DMS 273 treated with DMSO at 0.1 percent for 48 hours (cell line): ENCODE measurements at places on chromosomes 6 and 20.

DNA sequence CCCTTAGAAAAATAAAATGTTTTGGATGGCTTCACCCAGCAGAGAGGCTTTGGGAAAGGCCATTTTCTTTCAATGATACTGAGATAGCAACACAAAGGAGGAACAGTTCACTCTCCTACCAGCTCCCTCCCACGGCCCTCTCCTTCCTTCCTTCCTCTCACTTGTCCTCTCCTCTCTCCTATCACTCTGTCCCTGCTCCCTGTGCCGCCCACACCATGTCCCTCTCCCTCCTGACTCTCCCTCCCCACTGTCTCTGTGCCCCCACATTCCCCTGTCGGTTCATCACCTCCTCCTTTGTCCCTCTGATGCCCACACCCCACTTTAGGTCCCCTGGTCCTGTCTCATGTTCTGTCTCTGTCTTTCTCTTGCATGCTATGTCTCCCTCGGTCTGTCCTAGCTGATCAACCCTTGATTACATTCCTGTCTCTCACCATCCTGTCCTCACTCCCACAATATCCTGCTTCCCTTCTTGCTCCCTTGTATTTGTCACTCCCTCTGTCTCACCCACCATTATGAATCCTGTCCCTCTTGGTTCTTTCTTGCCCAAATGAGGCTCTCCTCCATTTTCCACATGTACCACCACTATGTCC lies 30.1 kb downstream of the ELMO2 start:
- no peak for DNase-seq

- no peak for DNase-seq
Observed at GRCh38 chr20:61113731-61114130, 138.3 kb upstream of the CDH4 start.

DNA sequence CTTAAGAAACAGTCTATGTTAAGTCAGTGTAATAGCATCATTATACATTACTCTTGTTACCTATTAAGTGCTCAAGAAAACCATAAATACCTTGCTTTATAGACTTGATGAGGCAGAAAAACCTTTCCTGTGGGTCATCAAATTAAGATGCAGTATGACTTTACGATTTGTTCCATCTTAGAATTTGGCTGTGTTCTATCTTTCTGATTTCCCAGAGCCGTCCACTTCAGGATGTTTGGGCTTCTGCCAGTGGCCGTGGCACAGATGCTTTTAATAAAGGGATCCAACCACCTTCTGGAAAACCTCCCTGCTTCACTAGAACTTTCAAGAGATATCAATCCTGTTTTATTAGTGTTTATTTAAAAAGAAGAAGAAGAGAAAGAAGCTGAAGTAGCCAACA lies 71.2 kb downstream of the PDE7B start:
- DNase-seq = peak; percentile 6

DNA sequence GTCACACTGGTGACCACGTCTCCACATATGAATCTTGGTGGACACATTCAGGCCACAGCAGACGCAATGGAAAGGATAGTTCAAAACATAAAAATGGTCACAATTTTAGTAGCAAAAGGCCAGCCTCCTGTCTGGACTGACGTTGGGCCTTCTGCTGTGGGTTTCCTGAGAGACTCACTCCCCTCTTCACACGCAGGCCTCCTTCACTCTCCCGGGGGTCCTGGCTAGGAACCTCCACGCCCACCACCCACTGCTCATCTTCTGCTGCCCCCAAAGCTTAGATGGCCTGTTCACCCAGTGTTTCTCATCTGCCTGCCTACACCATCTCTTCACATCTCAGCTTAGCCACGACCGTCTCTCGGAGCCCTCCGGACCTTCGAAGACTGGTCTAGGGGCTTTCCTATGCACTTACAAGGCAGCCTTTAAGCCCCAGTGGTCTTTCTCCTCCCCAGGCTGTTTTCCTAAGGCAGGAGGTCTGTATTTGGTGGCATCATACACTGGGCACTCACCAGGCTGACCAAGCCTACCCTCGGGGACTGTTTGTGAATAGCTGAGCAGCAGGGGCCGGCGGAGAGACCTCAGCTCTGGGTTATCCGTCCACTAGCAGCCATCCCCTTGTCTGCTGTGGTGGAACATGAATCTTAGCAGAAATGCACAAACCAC lies 46.6 kb upstream of the AFDN start:
- DNase-seq = no peak

DNA sequence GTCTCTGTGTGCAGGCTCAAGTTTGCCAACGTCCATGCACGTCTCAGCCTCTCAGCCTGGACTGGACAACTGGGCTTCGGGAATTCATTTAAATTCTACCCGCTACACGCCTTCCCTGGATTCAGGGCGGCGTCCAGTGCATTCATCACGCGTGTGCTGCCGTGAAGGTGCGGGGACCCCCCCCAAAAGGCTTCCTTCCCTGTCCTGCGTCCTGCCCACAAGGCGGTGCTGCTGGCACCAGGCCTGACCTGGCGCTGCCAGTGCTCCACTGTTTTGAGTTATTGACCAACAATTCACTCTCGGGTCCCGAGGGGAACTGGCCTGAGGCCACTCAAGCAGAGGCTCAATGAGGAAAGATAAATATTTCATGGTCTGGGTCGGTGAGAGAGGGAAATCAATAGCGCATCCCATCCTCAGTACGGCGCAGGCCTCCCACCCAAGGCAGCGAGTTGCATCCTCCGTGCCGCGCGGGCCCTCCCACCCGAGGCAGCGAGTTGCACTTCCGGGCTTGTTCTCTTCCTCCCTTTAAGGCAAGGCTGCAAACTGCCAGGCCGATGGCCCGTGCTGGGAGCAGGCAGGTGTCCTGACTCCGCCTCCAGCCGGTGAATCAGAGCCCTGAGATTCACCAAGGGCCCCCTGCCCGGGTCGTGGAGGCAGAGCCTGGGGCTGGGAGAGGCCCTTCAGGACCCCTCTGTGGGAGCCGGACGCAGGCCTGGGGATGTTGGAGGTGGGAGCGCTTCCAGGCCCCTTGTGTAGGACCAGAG lies 22.8 kb upstream of the BHLHE23 start:
- DNase-seq = no peak

GRCh38 chr20:60238992-60239660 lies 280.9 kb downstream of the CDH26 start:
- no peak for DNase-seq

DNA sequence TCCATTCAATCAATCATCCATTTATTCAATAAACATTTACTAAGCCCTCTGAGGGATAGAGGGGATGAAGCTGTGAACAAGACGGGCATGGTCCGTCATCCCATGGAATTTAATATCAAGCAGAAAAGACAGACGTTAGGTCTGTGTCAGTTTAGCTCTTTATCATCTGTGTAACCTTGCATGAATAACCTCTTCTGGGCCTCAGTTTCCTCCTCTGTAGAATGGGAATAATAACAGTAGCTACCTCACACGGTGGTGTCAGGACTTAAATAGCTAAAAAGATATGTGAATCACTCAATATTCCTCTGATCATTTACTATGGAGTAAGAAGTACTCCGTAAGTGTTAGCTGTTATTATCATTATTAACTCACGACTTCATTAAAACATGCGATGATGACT lies 21.3 kb downstream of the CDH22 start:
- DNase-seq = no peak

GRCh38 chr20:57566803-57567459 lies 6.0 kb downstream of the PCK1 start:
- no peak for DNase-seq

DNA sequence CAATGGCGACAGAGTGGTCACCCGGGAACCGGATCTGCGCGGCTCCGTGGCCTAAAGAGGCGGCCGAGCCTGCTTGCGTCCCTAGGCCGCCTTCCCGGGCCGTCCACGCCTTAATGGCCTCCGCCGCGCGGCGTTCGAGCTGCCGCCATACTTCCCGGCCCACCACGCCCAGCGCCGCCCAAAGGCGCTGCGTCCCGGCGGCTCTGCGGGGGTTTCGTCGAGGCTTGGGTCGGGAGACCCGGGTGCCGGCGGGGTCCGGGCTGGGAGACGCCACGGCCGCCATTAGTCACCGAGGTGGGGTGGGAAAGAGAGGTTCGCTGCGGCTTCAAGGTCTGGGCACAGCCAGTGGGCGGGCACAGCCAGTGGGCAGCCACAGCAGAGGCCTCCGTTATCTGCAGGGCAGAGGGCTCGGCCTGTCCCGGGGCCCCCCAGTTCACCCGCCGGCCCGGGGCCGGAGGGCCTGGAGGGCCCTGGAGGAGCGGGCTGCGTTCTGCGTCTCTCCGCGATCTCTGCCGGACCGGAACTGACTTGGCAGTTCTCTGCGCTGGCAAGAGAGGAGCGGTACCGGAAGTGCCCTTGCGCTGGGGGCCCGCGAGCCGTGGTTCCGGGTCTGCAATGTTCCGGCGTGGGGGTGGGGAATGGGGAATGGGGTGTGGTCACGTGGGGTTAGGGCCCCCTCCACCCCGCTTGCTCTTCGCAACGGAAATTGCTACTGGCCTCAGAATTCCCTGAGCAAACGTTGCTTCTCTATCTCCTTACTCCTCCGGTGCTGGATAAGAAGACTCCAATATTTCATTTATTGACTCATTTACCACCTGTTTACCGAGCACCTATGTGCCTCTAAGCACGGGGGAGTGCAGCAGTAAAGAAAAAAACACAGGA lies 82.3 kb downstream of the CNBD2 start:
- peak; percentile 57 for DNase-seq
